WERI-Rb-1 (cell line): ENCODE measurements at places on chromosomes 1 and 21.
A peak's percentile ranks its signal among the peaks of the same experiment; 100 is the strongest.

DNA sequence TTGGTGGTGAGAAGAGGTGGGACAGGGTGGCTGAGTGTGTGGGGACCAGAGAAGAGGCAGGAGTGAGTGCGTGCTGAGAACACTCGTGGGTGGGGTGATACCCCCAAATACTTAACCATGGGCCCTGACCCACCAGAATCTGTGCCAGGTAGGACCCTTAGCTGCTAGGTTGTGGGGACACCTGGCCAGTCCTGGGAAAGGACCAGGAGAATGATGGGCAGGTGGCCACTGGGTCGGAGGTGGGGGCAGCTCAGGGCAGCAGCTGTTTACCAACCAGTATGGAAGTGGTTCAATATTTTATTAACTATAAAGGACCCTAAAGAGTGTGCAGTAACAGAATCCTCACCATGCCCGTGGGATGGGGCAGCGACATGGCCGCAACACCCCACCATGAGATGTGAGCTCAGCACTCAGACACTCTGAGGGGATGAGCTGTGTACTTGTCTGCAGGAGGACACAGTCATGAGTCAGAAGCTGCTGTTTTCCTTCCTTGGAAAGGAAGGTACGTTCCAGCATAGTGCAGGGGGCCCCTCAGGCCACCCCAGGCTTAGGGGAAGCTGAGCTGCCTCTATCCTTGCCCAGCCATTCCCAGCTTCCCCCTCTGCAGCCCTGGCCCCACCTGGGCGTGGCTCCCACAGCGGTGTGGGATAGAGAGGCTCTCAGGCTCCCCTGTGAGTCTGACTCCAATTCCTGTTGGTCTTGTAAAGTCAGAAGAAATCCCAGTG is 25.4 kb downstream of the TEX35 start:
- no peak for DNase-seq

DNA sequence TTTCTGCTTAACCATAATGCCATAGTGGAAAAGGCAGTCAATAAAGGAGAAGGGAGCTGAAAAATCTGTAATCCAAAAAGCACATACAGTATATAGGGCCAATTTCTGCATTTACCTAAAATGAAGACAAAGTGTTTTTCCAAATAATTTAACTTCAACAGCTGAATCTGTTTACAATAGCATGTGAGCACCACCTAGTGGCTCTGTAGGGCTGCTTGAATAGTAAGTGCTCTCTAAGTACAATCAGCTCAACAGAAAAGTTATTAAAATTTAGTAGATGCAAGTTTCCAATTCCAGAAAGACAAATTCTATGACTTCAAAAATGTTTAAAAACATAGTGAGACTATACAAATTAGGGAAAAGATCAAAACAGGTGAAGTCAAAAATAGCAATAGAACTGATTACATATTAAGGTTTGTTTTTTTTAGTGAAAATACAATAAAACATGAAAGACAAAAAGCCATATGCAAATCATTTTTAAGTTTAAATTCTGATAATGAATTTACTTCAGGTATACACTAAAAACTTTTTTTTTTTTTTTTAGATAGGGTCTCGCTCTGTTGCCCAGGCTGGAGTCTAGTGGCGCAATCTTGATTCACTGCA is 220.0 kb downstream of the SETD4 start:
- DNase-seq = peak; percentile 40

DNA sequence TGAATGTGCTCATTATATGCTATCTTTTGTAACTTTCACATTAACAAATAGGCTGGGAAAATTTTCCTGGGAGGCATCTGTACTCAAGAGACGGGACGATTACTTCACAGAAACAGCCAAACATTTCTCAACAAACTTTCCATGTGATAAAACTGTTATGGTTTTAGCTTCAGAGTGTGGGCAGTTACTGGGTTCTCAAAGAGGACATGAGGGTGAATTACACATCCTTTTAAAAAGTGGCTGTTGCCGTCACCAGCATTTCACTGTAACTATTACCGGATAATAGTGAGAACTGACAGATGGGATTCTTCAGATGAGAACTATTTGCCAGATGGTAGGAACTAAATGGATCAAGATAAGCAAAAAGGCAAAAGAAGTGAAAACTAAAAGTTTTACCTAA is 109.1 kb downstream of the APP start:
- no peak for DNase-seq

- DNase-seq = no peak
These were observed 73.9 kb downstream of the MATN1 start for GRCh38 chr1:30649321-30649991.

GRCh38 chr1:21436488-21437340 is 3.2 kb upstream of the NBPF3 start:
- DNase-seq = no peak

DNA sequence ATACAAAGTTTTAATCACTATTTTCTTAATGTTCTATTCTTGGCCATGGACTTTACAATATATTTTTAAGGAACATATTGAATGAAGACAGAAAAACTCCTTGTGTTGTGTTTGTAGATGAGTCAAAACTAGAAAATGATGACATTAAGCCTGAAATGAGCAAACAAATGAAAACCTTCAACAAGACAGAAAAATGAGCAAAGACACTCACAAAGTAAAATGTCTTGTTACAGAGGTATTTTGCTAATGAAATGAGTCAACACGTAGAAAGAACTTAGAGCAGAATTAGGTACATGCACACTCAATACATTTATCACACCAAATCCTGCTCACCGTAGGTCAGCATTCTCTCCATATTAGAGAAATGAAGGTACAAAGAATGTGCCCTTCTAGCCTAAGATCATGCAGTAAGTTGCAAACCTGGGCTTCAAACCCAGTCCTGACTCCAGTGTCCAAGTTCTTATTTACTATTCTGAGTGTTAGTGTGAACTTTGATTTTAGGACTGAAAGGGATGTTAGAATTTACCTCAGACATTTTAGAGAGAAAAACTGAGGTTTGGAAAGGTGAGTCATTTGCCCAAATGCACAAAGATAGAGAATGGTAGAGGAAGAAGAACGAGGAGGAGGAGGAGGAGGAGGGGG is 133.9 kb upstream of the SGIP1 start:
- DNase-seq = no peak

DNA sequence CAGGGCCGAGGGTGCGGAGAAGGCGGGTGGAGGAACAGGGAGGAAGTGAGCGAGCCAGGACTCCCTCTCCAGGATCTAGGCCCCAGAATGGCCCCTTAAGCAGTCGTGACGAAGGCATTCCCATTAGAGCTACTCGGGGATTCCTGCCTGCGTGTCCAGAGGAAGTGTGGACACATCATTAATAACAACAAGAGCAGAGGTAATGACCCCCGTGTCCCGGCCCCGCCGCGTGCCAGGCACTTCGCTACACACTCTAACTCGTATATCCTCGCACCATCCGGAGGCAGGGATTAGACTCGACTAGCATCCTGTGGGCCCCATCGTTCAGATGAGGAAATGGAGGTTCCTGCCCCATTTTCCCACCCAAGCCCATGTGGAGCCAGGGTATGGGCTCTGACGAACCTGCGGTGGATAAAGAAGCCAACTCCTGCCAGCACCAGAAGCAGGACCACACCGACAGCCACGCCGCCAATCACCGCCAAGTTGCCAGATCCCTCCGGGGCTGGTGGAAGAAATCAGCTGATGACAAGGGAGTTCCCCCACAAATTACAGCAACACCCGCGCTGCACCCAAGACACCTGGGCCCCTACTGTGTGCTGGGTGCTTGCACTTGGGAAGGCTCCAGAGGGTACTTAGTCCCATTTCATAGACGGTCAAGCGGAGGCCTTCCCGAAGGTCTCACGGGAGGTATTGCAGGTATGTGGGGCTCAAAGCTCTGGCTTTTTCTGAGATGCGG is 21.6 kb downstream of the EPHA2 start:
- no peak for DNase-seq

GRCh38 chr1:78005755-78006154 is 1.0 kb downstream of the DNAJB4 start:
- DNase-seq = no peak

DNA sequence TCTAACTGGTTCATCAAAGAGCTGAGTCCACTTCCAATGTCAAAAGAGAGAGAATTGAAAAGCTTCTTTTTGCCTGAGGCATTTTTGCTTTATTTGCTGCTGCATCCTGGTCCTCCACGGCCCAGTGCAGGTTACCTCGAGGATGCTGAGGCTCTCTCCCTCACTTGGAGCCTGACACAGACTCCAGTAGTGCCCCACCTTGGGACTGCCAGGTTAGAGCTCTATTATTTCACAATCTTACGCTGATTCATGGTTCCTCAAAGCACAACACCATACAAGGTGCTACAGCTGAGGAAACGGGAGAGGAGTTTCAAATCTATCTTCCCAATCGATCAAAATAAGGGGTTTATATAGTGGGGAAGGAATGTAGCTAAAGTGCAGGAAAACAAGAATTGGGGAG is 13.6 kb upstream of the PLPPR4 start:
- DNase-seq = no peak

- no peak for DNase-seq
These were observed 604.7 kb upstream of the PLXNA2 start for GRCh38 chr1:208848854-208849253.

DNA sequence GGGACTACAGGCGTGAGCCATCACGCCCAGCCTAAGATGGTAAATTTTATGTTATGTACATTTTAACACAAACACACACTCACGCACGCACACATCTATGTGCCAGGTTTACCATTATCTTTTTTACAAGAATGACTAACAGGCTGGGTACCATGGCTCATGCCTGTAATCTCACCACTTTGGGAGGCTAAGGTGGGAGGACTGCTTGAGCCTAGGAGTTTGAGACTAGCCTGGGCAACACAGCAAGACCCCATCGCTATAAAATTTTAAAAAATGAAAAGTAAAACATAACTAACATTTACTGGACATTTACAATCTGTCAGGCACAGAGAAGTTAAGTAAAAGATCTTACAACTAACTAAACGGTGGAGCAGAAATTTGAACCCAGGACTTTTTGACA is 14.7 kb downstream of the GATAD2B start:
- DNase-seq = no peak

- no peak for DNase-seq
These were observed 5.8 kb upstream of the PLA2G2D start for GRCh38 chr1:20125100-20125499.

DNA sequence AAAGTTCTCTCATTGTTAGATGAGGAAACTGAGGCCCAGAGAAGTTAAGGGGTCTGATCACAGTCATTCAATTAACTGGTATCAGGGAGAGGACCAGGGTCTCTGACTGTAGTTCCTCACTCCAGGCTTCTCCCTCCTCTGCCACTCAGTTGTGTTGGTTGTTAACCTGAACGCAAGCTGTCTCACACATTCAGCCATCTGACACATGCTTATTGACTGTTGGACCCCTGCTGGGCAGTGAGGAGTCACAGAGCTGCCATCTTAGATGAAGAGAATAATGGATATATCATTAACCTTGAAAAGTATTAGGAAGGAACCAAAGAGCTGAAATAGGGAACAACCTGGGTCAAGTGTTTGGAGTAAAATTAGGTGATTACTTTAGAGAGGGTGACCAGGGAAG is 194.8 kb downstream of the ZZZ3 start:
- peak; percentile 13 for DNase-seq

GRCh38 chr1:243786531-243786930 is 63.5 kb downstream of the AKT3 start:
- no peak for DNase-seq

DNA sequence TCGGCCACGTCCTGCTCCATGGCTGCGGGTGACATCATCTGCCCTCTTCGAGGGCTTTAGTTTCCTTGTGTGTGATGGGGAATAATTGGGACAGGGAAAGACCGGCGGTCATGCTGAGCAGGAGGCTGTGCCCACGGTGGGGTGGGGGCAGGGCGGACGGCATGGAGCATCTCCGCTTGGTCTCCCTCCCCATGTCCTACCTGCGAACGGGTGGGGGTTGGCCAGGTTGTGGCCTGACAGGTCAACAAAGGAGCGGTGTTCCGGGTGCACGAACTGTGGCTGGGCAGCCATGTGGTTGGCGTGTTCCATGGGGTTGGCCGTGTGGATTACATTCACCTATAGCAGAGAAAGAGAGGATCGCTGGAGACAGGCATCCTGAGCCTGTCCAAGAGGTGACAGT is 80.0 kb downstream of the PIK3CD start:
- DNase-seq = no peak

DNA sequence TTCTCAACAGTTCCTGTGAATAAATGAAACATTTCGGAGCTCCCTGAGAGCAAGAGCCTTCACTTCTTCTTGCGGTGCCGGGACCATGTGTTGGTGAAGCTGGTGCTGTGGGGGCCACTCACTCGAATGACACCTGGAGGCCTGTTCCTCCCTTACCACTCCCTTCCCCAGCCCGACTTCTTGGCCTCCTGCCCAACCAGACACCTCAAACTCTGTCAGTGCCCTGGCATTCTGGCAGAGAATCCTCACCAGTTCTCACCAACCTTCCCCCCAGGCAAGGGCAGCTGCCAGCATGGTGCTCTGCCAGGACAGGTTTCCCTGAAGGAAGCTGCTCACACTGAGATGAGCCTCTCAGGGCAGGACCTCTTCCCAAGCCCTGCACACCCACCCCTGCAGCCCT is 68.3 kb downstream of the MPZL1 start:
- no peak for DNase-seq

GRCh38 chr21:36297938-36298572 is 21.9 kb upstream of the MORC3 start:
- no peak for DNase-seq

- no peak for DNase-seq
These were observed 2.5 kb upstream of the ARL8A start for GRCh38 chr1:202146993-202147392.

- no peak for DNase-seq
These were observed 597.6 kb upstream of the PRMT6 start for GRCh38 chr1:106458866-106459265.
